T-cell (primary cell): ENCODE measurements at places on chromosomes 6 and 20. TPM values are rescaled to one million over a fixed set of nuclear protein-coding genes. Genes with fewer than 3 reads are reported as not detected.

- no peak for DNase-seq
- peaks cover 4% of the 10 kb centered on the region for H3K4me1 ChIP-seq
- no peaks in the 10 kb centered on the region for H3K27me3 ChIP-seq
- no peak overlapping the region for H3K27ac ChIP-seq
Observed at GRCh38 chr20:21570285-21570992, 56.6 kb upstream of the NKX2-2 start.

DNA sequence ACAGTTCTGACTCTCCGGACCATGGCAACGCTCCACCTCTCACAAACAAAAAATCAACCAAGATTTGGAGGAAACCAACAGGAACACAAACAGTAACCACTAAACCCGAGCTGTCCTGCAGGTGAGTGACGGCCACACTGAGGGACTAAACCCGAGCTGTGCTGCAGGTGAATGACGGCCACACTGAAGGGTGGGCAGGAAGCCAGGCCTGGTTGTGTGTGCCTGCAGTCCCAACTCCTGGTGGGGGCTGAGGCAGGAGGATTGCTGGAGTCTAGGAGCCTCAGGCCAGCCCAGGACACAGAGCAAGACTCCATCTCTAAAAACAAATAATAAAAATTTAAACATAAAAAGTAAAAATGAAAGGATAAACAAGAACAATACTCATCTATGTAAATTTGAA lies 80.6 kb downstream of the TAF4 start:
- H3K36me3 ChIP-seq, result peaks cover 32% of the 10 kb centered on the region
- DNase-seq, result no peak
- no peak overlapping the region for H3K27ac ChIP-seq
- H3K4me3 ChIP-seq, result no peak overlapping the region

DNA sequence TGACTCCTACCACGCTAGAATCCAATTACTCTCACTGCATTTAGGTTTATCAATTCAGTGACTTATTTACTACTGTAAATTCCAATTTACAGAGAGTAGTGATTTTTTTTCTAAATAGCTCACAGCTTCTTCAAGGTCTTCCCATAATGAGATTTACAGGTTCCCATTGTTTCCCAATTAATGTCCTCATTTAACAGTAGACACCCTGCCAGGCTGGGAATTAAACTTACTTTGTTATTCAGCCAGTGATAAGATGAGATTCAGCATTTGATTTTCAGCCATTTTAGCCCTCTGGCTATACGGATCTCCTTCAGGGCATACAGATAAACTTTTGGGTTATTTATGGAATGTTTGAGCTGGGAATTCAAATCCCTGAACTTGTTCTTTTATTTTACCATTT lies 582.9 kb upstream of the EYS start:
- no peak for DNase-seq
- no peaks in the 10 kb centered on the region for H3K36me3 ChIP-seq
- H3K27ac ChIP-seq, result no peak overlapping the region
- no peaks in the 10 kb centered on the region for H3K4me1 ChIP-seq

DNA sequence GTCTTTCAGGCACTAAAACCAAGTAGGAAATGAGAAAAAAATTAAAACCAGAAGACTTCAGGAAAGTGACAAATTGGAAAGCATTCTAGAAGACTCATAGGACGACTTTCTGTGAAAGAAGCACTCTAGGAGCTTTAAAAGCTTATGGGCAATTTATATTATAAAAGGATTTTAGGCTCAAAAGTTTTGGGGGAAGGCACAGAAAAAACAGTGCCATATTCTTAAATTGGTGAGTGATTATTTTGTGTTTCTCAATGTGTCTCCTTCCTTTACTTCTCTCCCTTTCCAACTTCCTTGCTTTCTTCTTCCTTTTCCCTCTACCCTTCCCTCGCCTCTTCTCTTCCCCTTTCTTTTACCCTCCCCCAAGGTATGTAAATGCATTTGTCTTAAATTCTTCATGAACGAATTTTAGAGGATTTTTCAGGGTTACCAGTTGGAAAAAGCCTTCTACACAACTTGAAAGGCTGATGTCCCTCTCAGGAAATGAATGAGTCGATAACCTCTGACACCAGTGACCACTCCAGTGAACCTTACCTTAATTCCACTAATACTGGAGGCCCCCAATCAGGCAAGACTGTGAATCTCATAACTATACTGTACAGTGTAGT lies 2.6 kb upstream of the LIN28B start:
- no peak overlapping the region for H3K27ac ChIP-seq
- H3K27me3 ChIP-seq, result peaks cover 31% of the 10 kb centered on the region
- no peak overlapping the region for H3K4me3 ChIP-seq
- DNase-seq, result no peak
- no peaks in the 10 kb centered on the region for H3K4me1 ChIP-seq

DNA sequence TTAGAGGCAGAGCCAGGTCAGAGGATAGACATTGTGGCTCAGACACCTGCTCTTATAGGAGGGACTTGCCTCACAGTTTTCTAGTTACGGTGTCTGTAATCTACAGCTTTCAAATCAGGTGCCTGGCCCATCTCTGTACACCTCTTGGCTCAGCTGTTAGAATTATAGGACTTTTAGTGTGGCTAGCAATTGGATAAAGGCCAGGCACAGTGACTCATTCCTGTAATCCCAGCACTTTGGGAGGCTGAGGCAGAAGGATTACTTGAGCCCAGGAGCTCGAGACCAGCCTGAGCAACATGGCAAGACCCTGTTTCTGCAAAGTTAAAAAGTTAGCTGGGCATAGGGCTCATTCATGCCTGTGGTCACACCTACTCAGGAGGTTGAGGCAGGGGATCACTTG lies 20.0 kb downstream of the BRPF3 start:
- H3K27me3 ChIP-seq, result no peaks in the 10 kb centered on the region
- H3K4me3 ChIP-seq, result no peak overlapping the region
- no peaks in the 10 kb centered on the region for H3K4me1 ChIP-seq
- H3K27ac ChIP-seq, result no peak overlapping the region

DNA sequence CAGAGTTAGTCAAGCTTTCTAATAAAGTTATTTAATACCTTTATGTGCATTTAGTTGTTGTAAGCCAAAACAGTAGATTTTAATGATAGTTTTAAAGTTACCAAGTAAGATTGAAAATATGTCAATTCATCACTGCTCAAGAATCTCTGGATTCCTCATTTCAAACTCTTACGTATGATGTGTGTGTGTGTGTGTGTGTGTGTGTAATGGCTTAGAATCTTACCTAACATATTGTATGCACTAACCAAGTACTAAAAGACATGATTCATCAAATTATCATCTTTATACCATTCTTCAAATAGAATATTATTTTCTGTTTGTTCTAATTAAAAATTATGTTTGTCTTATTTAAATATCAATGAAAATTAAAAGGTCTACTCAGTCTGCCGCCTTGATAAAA lies 41.5 kb upstream of the ZNF337 start:
- no peak overlapping the region for H3K27ac ChIP-seq
- no peaks in the 10 kb centered on the region for H3K4me1 ChIP-seq
- H3K4me3 ChIP-seq, result no peak overlapping the region
- no peaks in the 10 kb centered on the region for H3K36me3 ChIP-seq
- H3K27me3 ChIP-seq, result no peaks in the 10 kb centered on the region
- no peak for DNase-seq

- no peak for DNase-seq
- H3K36me3 ChIP-seq, result no peaks in the 10 kb centered on the region
- no peak overlapping the region for H3K4me3 ChIP-seq
- H3K27me3 ChIP-seq, result peaks cover 3% of the 10 kb centered on the region
- no peak overlapping the region for H3K27ac ChIP-seq
Observed at GRCh38 chr20:51926670-51927305, 124.5 kb upstream of the SALL4 start.

- H3K27ac ChIP-seq, result no peak overlapping the region
- no peaks in the 10 kb centered on the region for H3K27me3 ChIP-seq
- DNase-seq, result no peak
- peaks cover 22% of the 10 kb centered on the region for H3K36me3 ChIP-seq
Observed at GRCh38 chr6:117559299-117559698, 43.0 kb downstream of the GOPC start.

DNA sequence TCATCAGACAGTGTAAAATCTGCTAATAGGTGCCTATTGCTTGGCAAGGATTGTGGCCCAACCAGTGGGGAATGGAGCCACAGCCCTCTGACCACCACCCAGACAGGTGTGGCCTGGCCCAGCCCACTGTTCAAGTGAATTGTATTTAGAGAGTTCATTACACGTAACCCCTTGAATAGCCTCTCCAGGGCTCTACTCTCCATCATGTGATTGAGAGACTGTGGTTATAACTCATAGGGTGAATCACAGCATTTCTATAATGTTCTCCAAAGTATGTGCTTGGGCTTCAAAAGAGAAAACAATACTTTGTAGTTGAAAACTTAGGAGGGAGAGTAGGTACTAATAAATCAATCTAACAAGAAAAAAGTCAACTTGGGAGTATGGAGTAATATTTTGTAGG lies 38.4 kb downstream of the ALDH8A1 start:
- H3K27ac ChIP-seq, result no peak overlapping the region
- no peak for DNase-seq
- no peaks in the 10 kb centered on the region for H3K4me1 ChIP-seq
- H3K27me3 ChIP-seq, result peaks cover 9% of the 10 kb centered on the region
- H3K4me3 ChIP-seq, result no peak overlapping the region

GRCh38 chr6:34600796-34601195 lies 44.7 kb upstream of the SPDEF start:
- no peak overlapping the region for H3K27ac ChIP-seq
- H3K4me3 ChIP-seq, result no peak overlapping the region
- H3K36me3 ChIP-seq, result peaks cover 19% of the 10 kb centered on the region
- no peaks in the 10 kb centered on the region for H3K4me1 ChIP-seq

DNA sequence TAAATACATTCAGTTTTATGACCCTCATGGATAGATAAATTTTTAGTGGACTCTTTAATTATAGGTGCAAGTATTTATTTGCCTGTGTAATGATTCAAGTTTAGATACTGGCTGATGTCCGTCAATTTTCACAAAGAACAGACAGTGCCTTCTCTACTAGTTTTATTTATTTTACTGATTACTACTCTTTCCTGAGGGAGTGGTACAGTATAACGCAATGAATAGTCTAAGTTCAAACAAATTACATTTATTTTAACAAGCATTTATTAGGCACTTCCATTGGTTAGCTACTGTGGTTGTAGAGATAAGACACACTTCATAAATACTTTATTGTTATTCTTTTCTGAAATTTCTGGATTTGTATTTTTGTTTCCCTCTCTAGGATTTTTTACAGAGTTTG lies 74.3 kb downstream of the ADGRG6 start:
- DNase-seq, result no peak
- no peaks in the 10 kb centered on the region for H3K36me3 ChIP-seq
- no peak overlapping the region for H3K4me3 ChIP-seq
- no peaks in the 10 kb centered on the region for H3K27me3 ChIP-seq

DNA sequence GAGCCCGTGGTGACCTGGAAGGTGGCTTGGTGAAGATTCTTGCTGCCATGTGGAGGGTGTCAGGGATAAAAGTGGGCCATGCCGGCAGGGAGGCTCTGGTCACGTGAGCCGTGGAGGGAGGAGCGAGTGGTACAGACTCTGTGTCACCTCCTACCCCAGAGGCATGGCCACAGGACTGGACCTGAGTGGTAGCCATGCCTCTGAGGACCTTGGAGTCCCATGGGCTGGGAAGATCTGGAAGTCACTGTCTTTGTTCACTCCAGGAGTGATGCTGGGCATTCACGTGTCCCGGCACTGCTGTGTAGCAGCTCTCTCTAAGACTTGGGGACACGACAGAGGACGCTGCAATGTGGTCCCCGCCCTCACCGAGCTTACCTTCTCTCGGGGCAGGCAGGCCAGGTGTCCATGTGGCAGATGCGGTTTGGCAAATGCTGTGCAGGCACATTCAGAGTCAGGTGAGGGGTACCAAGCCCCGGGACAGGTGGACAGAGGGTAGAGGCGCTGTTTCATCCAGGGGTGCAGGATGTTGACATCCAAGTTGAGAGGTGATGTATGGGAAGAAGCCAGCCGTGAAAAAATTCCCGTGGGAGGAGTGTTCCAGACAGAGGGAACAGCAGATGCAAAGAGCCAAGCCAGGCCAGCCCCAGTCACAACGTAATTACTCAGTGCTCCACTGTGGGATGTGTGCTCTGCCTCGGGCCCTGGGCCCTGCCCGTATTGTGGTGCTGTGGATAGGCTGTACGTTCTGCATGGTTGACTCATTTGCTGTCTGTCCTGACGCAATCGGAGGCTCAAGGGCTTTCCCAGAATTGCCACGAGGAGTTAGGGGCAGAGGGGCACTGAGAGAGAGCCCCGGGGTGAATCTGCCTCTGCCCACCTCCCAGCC lies 307.8 kb downstream of the TAF4 start:
- DNase-seq, result no peak
- H3K27ac ChIP-seq, result no peak overlapping the region
- no peak overlapping the region for H3K4me3 ChIP-seq
- no peaks in the 10 kb centered on the region for H3K4me1 ChIP-seq

DNA sequence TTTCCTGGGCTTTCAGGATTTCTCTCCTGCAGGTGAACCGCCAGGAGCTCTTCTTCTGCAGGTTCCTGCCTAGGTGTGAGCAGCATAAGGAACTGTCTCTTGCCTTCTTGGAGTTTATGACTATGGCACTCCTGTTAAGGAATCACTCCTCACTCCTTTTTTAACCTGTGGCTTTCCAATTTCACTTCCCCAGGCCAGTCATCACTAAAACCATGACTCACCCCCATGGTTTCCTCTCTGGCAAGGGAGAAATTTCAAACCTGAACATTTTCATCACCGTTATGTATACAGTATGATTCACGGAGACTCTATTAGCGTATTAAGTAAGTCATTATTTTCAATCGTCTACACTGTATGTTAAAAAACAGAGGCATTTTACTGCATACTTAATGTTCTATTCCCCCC lies 78.2 kb upstream of the ARID1B start:
- H3K27ac ChIP-seq, result no peak overlapping the region
- H3K4me1 ChIP-seq, result no peaks in the 10 kb centered on the region
- no peak for DNase-seq
- H3K27me3 ChIP-seq, result peaks cover 11% of the 10 kb centered on the region
- H3K4me3 ChIP-seq, result no peak overlapping the region

- H3K36me3 ChIP-seq, result no peaks in the 10 kb centered on the region
- no peak for DNase-seq
- H3K27me3 ChIP-seq, result no peaks in the 10 kb centered on the region
- no peak overlapping the region for H3K27ac ChIP-seq
- H3K4me1 ChIP-seq, result peaks cover 17% of the 10 kb centered on the region
Observed at GRCh38 chr6:52418606-52419005, 1.5 kb upstream of the EFHC1 start.

Gene RIPOR3
- total RNA-seq, result 0.25 TPM

Gene DDO
- not detected for total RNA-seq

Gene NFATC2
- 67.0 TPM for total RNA-seq

Gene NKX2-4
- total RNA-seq, result not detected

Gene DNAH8
- total RNA-seq, result 0.07 TPM

Gene FLOT1
- 69.8 TPM for total RNA-seq
